Esophagus squamous epithelium (tissue), 5 donors: ENCODE measurements at places on chromosomes 4 and X.
A peak's percentile ranks its signal among the peaks of the same experiment; 100 is the strongest.

DNA sequence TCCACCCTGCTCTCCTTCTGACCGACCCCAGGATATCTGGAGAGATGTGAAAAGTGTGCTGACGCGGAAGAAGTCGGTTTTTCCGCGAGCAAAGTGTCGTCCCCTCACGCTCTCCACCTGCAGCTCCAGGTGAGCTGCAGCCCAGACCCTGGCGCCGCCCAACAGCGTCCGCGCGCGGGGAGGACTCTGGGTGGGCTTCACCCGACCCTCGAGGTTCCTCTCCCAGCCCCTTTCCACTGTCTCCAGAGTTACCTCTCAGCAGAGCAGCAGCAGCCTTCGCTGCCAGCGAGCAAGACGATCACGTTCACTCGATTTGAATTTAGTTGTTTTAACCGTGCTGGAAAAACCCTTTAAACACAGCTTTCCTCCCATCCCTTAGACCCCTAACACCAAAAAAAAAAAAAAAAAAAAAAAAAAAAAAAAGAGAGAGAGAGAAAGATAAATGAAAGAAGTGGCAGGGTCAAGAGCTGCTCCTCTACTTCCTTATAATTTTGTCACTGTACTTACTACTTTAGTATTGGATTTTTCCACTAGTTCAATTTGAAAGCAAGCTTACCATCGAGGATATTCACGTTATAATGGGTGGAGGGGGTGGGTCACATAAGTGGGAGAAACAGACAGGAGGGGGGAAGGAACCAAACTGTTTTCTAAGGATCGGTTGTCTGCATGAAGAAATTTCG is 758 bp upstream of the NR3C2 start:
- peak overlapping the region; percentile 92 for H3K4me3 ChIP-seq
- H3K36me3 ChIP-seq: no peaks in the 10 kb centered on the region
- H3K27ac ChIP-seq: peak overlapping the region; percentile 95
- no peak for DNase-seq
- no peaks in the 10 kb centered on the region for H3K4me1 ChIP-seq

- DNase-seq: no peak
- H3K4me3 ChIP-seq: no peak overlapping the region
- no peak overlapping the region for H3K27ac ChIP-seq
- H3K27me3 ChIP-seq: no peaks in the 10 kb centered on the region
- no peaks in the 10 kb centered on the region for H3K36me3 ChIP-seq
Measured at GRCh38 chr4:141077611-141078225, 55.6 kb downstream of the RNF150 start.

GRCh38 chr4:59503731-59504130 is 1696.4 kb upstream of the ADGRL3 start:
- H3K36me3 ChIP-seq: no peaks in the 10 kb centered on the region
- no peak overlapping the region for H3K4me3 ChIP-seq
- H3K27me3 ChIP-seq: no peaks in the 10 kb centered on the region
- DNase-seq: no peak

DNA sequence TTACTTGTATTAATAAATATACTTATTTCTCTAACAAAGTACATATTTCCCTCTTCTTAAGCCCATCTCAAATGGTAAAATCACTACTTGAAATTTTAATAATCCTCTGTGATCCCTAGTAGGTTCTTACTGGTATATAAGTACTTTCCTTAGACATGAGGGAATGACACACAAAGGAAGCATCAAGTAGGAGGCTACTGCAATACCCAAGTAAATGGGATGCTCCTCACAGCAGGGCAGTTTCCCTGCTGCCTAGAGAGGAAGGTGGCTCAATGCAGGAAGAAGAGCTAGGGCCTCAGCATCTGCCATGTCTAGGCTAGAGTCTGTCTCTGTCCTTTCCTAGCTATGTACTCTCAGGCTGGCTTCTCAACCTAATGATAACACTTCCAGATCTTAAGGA is 122.1 kb upstream of the DIPK2B start:
- no peak overlapping the region for H3K27ac ChIP-seq
- DNase-seq: no peak
- H3K36me3 ChIP-seq: no peaks in the 10 kb centered on the region
- H3K4me1 ChIP-seq: no peaks in the 10 kb centered on the region

DNA sequence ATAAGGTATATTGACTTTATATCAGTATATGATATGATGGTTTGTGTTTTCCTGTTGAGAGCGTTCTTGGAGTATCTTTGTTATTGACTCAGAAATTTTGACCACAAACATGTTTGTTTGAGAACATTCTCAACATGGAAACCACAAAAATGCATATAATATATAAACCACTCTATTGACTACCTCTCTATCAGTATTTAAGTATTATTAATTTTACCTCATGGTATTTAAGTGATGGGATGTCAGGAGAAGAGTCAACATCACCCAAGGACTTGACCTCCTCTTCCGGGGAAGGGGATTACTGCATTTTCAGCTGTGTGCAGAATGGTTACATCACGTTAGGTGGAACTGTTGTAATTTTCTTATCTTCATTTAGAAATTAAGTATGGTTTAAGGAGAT is 54.3 kb upstream of the PUDP start:
- H3K4me1 ChIP-seq: no peaks in the 10 kb centered on the region
- H3K27ac ChIP-seq: no peak overlapping the region
- no peak for DNase-seq
- no peaks in the 10 kb centered on the region for H3K36me3 ChIP-seq
- H3K27me3 ChIP-seq: no peaks in the 10 kb centered on the region
- no peak overlapping the region for H3K4me3 ChIP-seq

GRCh38 chr4:127525608-127526007 is 107.1 kb upstream of the INTU start:
- no peaks in the 10 kb centered on the region for H3K4me1 ChIP-seq
- H3K27ac ChIP-seq: no peak overlapping the region
- H3K36me3 ChIP-seq: no peaks in the 10 kb centered on the region
- no peak overlapping the region for H3K4me3 ChIP-seq

GRCh38 chr4:28565396-28565795 is 1704.8 kb downstream of the STIM2 start:
- no peak overlapping the region for H3K27ac ChIP-seq
- H3K27me3 ChIP-seq: no peaks in the 10 kb centered on the region
- no peak overlapping the region for H3K4me3 ChIP-seq
- no peak for DNase-seq
- H3K4me1 ChIP-seq: no peaks in the 10 kb centered on the region
- H3K36me3 ChIP-seq: no peaks in the 10 kb centered on the region

- DNase-seq: no peak
- no peak overlapping the region for H3K4me3 ChIP-seq
- no peaks in the 10 kb centered on the region for H3K4me1 ChIP-seq
- H3K27me3 ChIP-seq: no peaks in the 10 kb centered on the region
Measured at GRCh38 chr4:155615081-155615887, 51.4 kb upstream of the GUCY1A1 start.
